ENCODE measurements at places on chromosomes 5 and 9.
A peak's percentile ranks its signal among the peaks of the same experiment; 100 is the strongest.

GRCh38 chr5:143843461-143843860 is 31.5 kb downstream of the HMHB1 start:
- no peak for DNase-seq

DNA sequence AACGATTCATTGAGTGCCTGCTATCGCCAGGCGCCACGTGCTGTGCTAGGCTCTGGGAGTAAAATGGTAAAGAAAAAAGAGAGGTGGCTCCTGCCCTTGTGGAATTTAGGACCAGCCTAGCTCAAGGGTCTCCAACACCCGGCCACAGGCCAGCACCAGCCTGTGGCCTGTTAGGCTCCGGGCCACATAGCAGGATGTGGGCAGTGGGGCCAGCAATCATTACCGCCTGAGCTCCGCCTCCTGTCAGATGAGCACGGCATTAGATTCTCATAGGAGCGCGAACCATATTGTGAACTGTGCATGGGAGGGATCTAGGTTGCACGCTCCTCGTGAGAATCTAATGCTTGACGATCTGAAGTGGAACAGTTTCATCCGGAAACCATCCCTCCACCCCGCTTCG is 1.5 kb downstream of the RMRP start:
- no peak for DNase-seq

GRCh38 chr5:14745753-14746152 is 81.2 kb downstream of the OTULIN start:
- peak; percentile 32 for DNase-seq

DNA sequence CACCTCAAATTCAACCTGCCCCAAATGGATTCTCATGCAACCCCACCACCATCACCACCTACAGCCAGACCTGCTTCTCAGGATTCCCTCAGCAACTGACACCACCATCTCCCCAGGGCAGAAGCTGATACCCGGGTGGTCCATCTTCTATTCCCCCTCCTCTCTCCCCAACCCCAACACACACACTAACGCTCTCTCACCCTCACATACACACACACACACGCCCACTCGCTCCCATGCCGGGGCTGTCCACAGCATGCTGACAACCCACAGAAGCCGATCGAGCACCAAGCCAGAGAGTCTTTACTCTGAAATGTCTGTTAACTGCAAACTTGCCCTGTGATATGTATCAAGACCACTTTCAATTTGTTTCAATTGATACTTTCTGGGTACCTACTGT is 28.4 kb downstream of the B4GALT1 start:
- DNase-seq = no peak

DNA sequence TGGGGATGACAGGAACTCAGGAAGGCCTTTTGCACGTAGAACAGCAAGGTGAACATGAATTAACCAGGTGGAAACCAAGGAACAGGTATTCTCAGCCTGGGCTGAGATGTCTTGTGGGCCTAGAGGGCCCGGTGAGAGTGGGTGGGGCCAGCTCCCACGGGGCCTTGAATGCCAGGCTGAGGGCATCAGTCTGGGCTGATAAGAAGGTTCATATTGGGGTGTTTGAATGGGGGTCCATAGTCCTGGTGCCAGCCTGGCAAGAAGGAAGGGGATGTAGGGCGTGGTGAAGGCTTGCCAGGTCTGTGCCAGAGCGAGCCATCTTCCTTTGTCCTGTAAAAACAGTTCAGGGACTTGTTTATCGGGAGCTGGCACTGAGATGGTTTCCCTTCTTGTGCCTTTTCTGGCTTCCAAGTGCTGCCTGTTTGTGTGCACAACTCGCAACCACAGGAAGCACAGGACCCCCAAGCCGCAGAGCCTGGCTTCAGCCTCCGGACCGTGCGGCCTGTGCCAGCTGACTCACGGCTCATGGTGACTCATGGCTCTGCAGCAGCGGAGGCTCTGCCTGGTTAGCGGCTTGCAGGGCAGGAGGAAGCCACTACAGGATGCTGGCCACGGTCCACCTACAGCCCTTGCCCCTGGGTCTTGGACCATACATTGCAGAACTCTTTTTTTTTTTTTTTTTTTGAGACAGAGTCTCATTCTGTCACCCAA is 2.4 kb downstream of the CARD19 start:
- peak; percentile 51 for DNase-seq

GRCh38 chr5:160289721-160290120 is 22.6 kb downstream of the CCNJL start:
- no peak for DNase-seq

- DNase-seq = no peak
Measured at GRCh38 chr5:163585206-163585605, 79.8 kb downstream of the MAT2B start.

- no peak for DNase-seq
Measured at GRCh38 chr5:119943148-119943547, 313.8 kb downstream of the FAM170A start.

GRCh38 chr5:173962436-173962972 is 26.5 kb upstream of the C5orf47 start:
- no peak for DNase-seq

DNA sequence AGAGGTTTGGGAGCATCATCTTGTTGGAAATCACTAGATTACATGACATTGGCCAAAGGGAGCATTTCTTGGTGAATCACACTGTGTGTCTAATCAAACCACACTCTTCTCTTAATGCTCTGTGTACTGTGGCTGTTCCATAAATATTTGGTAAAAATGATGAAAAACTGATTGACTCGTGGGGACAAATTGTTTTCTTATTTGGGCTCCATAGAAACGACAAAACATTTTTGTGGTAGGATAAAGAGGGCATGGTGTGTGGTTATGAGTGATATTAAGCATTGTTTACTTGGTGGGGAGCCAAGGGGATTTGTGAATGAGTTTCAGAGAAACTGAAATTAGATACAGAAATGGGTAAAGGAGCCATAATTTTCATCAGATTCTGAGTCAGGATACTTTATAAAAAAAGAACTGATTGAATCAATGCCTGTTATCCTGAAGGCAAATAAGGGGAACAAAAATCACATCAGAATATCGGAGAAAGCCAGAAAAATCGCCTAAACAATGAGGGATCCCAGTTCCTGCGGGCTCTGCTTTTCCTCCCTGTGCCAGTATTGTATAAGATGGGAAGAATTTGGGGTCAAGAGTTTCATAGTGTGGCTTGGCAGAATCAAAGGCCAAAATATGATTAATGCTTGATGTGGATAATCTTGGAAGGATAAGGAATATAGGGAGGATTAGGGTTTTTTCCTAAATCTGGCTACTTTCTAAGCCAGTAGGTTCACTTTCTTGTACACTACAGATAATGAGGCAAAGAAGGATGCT is 33.3 kb downstream of the FBXL7 start:
- no peak for DNase-seq
